Kasumi-1 (cell line): ENCODE measurements at places on chromosomes 13 and 19.

DNA sequence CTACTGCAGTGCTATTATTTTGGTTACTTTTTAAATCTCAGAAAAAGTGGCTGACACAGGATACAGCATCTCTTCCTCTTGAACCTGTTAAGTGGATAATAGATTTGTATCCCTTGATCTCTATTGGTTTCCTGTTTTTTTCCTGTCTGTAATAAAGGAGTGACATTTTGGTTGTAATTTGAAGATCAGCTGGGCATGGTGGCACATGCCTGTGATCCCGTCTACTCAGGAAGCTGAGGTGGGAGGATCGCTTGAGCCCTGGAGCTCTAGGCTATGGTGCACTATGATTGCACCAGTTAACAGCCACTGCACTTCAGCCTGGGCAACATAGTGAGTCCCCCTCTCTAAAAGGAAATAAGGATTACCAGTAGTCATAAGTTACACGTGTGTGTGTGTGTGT lies 46.8 kb downstream of the METTL21C start:
- no peak for DNase-seq

DNA sequence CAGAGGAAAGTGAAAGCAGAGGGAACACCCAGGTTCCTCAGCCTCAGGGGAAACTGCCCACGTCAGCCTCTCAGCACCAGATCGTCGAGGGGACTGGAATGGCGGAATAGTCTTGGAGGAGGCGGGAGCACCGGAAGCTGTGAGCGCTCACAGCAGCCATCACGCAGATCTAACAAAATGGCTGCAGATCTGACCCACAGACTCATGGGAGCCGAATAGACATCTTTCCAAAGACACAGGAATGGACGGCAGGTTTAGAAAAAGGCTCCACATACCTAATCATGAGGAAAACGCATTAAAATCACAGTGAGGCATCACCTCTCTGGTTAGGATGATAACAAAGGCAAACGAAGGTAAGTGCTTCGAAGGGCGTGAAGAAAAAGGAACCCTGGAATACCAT lies 11.8 kb upstream of the LILRA2 start:
- no peak for DNase-seq

DNA sequence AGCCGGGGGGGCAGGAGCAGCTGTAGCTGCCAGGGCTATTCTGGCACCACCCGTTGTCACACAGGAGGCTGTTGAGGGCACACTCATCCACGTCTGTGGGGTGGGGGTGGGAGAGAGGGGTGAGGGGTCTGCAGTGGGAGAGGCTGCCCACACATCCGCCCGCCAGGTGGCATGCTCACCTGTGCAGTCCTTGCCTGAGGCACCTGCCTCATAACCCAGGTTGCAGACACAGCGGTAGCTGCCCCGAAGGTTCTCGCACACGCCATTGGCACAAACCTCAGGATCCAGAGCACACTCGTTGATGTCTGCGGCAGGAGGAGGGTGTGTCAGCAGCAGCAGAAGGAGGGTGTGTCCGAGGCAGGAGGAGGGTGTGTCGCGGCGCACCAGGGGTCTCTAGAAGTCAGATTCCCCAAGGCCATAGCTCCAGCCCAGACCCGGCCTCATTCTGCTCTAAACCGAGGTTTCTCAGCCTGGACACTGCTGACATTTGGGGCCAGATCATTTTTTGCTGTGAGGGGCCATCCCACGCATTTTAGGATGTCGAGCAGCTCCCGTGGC lies 20.3 kb downstream of the FBN3 start:
- no peak for DNase-seq

GRCh38 chr19:46407856-46408663 lies 5.3 kb downstream of the CCDC8 start:
- no peak for DNase-seq

DNA sequence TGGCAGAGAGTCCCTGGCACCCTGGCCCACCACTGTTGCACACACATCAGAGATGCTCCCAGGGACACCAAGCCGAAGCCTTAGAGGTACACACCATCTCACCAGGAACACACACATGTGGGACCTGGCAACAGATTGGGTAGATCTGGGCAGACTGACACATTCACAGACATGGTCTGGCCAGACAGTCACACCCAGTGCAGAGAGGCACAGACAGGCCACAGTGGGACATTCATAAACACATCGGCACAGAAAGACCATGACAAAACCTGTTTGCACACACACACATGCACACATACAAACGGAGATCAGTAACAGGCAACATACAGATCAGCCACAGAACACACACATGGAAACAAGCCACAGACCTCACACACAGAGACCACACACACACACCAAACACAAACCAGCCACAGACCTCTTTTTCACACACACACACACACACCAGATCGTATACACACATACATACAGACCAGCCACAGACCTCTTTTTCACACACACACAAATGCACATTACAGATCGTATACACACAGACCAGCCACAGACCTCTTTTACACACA lies 6.3 kb upstream of the JUNB start:
- DNase-seq = peak; percentile 45

DNA sequence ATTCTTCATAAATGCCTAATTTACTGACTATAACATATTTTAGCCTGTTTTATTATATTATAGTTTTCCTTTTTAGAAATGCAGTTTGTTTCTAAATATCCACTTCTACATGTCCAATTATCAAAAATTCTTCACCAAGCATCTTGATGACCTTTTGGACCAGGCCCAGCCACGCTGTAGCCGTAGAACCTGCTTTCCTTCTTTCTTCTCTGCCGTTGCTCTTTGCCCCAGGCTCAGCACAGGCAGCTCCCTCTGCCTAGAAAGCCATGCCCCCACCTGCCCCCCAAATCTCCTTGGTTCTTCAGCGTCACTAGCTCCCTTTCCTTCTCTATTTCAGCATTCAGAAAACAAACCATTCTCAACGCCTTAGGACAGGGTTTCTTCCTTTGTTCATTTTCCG lies 65.4 kb downstream of the ESD start:
- no peak for DNase-seq

- DNase-seq = peak; percentile 21
Measured at GRCh38 chr13:21557995-21558394, 46.0 kb downstream of the MICU2 start.

GRCh38 chr13:91902291-91902690 lies 503.9 kb downstream of the GPC5 start:
- DNase-seq = no peak
